Activated CD8-positive, alpha-beta T cell treated with anti-CD3 and anti-CD28 coated beads, Interleukin-2, amount 10 ng/mL, durations not matched to agents 7 days and 5 days (primary cell): ENCODE measurements at places on chromosomes 7 and 10. TPM values are rescaled to one million over a fixed set of nuclear protein-coding genes. Genes with fewer than 3 reads are reported as not detected.
A peak's percentile ranks its signal among the peaks of the same experiment; 100 is the strongest.

Gene ANXA8
- total RNA-seq: not detected

Gene PTPN20
- total RNA-seq: not detected

DNA sequence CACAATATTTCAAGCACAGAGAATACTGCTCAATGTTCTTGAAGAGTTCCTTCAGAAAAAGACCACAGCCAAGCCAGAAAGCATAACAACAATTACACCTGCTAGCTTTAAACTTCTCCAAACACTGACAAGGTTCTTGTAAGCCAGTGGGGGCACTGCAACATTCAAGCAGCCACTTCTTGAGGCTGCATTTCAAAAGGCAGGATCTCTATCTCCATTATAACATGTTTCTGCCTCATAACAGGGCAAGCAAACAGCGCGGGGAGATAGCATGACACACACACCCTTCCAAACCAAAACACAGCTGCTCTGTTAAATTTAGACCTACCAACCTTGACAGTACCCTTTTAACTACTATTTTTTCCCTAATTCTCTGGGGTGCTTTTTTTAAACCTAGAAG is 30.8 kb downstream of the CHCHD3 start:
- DNase-seq: no peak

- no peak for DNase-seq
Measured at GRCh38 chr7:64884913-64885370, 18.1 kb upstream of the ZNF273 start.

GRCh38 chr7:104397442-104397841 is 69.0 kb downstream of the LHFPL3 start:
- no peak for DNase-seq

DNA sequence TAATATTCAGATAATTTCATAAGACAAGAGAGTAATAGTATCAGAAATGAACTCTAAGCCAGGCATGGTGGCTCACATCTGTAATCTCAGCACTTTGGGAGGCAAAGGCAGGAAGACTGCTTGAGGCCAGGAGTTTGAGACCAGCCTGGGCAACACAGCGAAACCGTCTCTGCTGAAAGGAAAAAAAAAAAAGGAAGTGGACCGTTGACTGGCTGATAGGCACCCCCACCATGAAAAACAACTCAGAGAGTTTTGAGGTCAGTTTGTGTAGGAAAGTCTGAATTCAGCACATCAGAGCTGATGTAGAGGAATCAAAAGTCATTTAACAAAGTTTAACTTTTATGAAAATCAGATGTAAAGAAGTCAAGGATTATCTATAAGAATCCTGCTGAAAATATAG is 63.2 kb upstream of the AMPH start:
- DNase-seq: no peak

- no peak for DNase-seq
Measured at GRCh38 chr7:128275681-128276080, 34.6 kb downstream of the LEP start.

DNA sequence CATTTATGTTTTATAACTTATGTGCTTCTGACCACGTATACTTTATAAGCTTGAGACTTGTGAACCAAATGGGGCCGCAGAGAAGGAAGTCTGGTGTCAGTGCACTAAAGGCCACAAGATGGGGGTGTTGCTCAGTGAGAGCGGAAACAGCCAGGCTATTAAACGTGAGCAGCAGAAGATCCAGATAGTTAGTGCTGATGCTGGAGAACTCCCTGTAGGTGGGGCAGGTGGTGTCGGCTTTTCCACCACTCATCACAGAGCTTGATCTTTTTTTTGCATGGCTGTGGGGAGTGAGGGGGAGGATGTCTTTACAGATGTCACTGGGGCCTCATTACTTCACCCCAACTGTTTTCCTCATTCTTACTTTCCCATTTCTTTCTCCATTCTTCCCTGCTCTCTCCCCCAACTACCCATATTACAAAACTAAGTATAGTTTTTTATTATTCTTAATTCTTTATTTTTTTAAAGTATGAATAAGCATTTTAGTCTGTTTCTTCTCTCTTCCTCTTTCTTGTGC is 34.7 kb downstream of the ACADSB start:
- peak; percentile 66 for DNase-seq

Gene PLAU
- 1.1 TPM for total RNA-seq

GRCh38 chr10:84783909-84784308 is 455.5 kb downstream of the CCSER2 start:
- DNase-seq: no peak

GRCh38 chr10:78944723-78945312 is 123.9 kb upstream of the ZMIZ1 start:
- DNase-seq: no peak

- DNase-seq: no peak
Measured at GRCh38 chr10:120392245-120392644, 64.8 kb upstream of the PLPP4 start.

- DNase-seq: no peak
Measured at GRCh38 chr7:107118109-107118900, 50.5 kb upstream of the HBP1 start.

DNA sequence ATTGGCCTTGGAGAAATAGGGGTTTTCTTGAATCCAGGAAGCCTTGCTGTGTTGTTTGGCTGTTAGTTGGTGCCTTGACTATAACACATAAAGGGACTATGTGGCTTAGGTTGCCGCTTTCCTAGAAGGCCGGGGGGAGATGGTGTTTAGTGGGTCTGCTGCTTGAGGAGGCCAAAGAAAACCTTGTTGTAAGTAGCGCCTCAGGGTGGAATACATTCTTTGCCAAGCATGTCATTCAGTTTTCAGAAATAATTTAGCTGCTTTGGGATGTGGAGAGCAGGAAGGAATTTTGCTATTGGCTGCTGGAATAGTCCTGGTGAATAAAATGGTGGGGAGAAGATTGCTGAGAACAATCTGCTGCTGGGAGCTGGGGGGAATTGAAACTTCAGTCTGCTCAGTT is 132.9 kb upstream of the WNT16 start:
- no peak for DNase-seq

DNA sequence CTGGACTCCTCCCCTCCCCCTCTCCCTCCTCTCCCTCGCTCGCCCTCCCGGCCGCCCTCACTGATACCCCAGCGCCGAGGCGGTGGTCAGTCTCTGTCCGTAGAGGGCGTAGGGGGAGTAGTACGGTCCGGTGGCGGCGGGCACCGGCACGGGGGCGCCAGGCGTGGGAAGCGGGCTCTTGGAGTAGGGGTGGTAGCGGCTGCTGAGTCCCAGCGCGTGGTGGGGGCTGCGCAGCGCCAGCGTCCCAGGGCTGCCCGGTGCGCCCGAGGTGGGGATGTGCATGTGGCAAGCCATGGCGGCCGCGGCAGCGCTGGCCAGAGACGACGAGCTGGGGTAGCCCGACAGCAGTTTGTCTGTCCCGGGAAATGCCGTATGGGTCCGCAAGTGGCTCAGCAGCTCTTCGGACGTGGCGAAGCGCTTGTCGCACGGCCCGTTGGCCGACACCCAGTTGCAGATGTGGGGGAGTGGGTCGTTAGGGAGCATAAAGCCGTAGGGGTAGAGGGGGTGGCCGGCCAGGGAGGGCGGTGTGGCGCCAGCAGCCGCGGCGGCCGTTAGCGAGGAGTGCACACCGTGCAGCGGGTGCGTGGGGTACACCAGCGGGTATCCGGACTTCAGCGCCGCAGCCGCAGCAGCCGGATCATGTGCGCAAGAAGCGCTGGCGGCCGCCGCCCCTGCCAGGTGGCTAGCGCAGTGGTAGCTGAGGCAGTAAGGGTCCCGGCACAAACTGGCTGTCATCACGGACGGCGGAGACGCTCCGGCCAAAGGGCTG is 2.7 kb downstream of the ZNF503 start:
- no peak for DNase-seq

DNA sequence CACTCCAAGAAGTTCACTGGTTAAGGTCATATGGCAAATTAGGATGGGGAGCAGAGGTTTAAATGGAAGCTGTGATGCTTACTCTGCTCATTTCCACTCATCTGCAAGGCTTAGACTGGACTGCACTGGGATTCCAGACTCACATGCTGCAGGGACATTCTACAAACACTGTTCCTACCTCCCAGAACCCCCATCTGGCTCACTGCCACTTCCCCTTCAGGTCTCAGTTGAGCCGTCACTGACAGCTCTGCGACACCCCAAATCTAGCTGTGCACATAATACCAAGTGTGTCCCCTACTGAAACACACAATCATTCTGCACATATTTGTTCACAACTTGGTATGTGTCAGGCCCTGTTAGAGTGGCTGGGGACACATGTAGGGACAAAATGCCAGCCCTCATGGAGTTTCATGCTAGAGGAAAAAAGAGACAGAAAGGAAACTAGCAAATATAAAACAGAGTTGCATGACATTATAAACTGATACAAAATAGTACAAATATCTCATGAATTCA is 5.4 kb downstream of the PRKCQ start:
- DNase-seq: no peak

Gene LRRD1
- 0.13 TPM for total RNA-seq

GRCh38 chr7:56105508-56105907 is 768 bp downstream of the CHCHD2 start:
- DNase-seq: peak; percentile 60

Gene HTR5A
- total RNA-seq: not detected

DNA sequence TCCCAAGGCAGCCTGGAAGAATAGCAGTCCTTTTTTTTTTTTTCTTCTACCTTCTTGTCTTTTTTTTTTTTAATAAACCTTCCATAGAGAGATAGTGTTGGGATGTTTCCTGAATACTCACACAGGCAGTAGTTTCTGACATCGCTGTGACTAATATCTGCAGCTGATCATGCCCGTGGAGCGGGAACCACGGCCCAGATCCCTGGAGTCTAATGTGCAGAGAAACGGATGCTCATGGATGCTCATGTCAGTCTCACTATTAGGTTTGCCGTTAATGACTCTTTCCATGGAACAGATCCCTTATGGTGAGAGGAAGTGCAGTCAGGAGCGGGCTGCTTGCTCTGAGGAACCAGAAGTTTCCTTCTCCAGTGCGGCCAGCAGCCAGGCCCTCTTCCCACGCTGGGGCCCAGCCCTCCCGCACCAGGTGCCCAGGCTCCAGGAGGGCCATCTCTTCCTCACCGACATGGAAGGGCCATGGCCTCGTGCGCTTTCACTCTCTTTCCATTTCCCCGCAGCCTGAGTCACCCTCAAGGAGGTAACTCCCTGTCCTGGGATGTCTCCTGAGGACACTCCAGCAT is 132.5 kb downstream of the WDR37 start:
- DNase-seq: no peak

- DNase-seq: no peak
Measured at GRCh38 chr10:76435157-76435556, 1003.7 kb downstream of the LRMDA start.

DNA sequence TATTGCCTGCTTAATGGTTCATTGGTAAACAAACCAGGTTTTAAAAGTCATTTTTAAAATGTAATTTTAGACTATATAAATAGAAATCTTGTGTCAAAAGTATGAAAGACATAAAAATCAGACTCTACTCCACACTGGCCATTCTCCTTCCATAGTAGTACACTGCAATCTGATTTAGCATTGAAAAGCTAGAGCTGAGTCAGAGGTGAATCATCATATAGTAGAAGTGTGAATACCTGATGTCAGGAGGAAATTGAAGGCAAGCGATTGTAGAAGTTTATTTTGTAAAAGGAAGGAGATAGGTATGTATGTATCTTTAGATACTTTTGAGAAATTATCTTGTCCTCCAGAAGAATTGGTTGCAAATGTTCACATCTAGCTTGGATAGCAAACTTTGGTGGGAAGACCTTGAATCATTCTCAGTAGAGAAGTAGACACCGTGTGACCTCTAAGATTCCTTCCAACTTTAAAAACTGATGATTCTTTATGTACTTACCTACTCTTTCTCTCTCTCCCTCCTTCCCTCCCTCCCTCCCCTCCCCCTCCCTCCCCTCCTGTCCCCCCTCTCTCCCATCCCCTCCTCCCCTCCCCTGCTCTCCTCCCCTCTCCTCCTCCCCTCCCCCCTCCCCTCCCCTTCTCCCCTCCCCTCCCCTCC is 88.1 kb downstream of the BTAF1 start:
- DNase-seq: no peak

Gene ODAD2
- total RNA-seq: not detected

- DNase-seq: no peak
Measured at GRCh38 chr10:71040846-71041605, 152.7 kb upstream of the PCBD1 start.

Gene PRTFDC1
- 1.6 TPM for total RNA-seq

Gene GSAP
- total RNA-seq: 2.2 TPM

DNA sequence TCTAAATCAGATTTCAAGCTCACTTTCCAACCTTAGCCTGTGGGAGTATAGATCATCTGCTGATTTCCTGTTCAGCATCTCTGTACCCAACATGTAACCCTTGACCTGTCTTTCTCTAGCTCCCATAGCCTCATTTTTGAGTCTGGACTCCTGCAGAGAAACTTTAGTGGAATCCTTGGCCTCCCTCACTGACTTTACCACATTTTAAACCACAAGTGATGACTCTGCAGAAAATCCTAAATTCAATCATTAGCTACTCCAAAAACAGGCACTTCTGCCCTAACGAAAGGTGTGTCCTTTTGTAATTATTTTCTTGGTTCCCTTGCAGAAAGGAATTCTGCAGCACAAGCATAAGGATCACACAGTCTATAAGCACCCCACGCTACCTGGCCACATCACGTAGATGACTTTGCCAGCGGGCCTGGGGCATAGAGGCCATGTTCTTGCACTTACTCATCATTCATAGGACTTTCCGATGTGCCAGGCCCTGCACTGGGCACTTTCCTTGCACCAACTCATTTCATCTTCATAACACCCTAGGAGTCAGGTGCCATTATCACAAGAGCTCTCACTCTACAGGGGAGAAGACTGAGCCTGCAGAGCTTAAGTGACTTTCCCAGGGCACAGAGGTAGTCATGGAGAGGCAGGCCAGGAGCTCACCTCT is 57.2 kb upstream of the OPALIN start:
- DNase-seq: no peak

DNA sequence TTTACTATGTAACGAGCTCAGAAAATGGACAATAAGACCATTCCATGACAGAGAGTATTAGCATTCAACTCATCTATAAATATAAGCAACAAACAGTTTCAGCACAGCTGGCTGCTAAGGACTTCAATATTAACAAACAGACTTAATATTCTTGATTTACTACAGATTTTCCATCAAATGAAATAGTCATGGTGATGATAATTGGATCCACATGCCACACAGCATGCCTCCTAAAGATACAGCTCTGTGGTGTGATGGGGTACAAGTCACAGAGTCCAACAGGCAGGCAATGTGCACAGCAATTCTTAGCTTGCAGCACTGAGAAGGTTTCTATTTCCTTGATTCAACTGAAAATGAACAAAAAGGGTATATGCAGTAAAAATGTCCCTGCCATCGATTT is 54.0 kb downstream of the DOCK4 start:
- no peak for DNase-seq

Gene CTAGE8
- 2.2 TPM for total RNA-seq
